GM12864 (cell line): ENCODE measurements at places on chromosomes 3 and 15.

- peak; percentile 15 for DNase-seq
Observed at GRCh38 chr3:53102601-53103147, 27.6 kb downstream of the RFT1 start.

- peak; percentile 10 for DNase-seq
Observed at GRCh38 chr3:10758304-10759037, 57.6 kb upstream of the SLC6A11 start.

DNA sequence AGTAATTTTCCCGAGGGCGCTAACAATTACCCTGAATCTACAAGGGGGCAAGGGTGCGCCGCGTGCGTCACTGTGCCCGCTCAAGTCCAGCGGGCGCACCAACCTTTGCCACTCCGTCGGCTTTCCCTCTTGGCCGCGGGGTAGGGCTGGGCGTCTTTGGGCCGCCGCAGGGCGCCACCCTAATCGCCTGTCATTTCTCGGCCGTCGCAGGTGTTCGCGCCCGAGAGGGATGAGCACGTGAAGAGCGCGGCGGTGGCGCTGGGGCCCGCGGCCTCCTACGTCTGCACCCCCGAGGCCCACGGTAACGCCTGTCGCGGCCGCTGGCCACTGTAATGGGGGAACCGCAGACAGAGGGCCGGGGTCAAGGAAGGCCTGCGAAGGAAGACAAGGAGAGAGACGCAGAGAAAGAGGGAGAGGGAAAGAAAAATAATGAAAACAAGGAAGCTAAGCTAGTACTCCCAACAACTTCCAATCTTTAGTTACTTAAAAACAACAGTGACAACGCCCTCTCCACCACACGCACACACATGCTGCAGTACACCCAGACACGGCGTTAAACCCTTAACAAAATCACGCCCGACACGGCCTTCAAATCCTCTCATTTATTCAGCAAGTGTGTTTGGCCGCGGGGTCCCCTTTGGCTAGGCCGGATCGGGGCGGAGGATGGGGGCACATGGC lies 3.8 kb downstream of the SKOR1 start:
- no peak for DNase-seq

DNA sequence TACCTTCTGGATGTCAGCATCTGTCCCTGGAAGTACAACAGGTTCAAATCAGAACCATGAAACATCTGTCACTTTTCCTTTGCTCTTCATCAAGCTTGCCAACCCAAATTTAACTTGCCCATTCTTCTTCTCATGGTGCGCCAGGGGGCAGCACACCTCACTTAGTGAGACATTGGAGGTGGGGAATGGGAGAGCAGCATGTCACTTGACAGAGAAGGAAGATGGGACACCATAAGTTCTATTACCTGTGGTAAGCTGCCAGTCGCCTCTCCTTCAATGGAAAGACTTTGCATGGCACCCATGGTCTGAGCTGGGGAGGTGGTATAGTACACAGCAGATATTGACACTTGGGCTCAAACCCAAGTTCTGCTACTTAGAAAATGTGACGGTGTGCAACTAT lies 2.9 kb downstream of the SCN5A start:
- DNase-seq, result no peak

DNA sequence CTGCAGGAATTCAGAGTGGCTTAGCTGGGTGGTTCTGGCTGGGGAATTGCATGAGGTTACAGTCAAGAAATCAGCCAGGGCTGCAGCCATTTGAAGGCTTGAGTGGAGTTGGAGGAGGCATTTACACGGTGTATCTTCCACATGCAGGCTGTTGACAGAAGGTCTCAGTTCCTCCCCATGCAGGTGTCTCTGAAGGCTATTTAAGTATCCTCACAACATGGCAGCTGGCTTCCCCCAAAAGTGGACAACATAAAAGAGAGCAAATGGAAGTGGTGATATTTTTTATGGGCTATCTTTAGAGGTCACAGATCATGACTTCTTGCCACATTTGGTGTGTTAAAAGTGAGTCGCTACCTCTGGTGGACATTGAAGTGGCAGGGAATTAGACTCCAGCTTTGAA lies 60.1 kb upstream of the SPRED1 start:
- no peak for DNase-seq

DNA sequence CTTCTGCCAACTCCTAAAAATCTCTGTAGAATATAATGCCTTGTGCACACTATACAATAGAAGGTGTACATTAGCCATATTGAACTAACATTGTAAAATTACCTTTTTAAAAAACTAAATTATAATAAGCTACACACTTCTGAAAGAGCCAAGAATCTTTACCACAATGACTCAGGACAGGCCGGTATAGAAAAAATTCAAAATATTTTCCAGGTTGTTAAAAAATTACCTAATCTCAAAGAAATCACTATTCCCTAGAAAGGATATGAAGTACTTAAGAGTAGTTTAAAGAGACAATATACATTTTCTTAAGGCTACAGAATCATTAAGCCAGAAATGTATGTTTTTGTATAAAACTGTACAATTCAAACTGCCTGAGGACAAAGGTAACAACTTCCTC lies 48.5 kb downstream of the TJP1 start:
- DNase-seq, result no peak

- DNase-seq, result no peak
Observed at GRCh38 chr3:176562331-176562730, 635.0 kb downstream of the TBL1XR1 start.

GRCh38 chr15:96285729-96286254 lies 44.7 kb upstream of the NR2F2 start:
- no peak for DNase-seq

DNA sequence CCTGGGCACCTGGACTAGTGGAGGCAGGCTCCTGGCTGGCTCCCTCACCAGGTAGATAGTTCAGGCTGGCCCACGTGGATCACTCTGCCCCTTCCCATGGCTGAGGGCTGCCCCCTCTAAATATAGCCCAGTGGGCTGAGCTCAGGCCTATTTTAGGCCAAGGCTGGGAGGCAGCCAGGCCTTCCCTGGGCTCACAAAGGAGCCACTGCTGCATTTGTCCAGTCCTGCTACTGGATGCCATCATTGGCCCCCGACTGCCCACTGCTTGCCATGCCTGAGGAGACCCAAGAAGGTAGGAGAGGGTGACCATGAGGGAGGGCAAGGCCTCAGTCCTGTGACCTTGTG lies at the start of gene LSMEM2:
Gene LSMEM2, plus strand, starts transcription at position 208 of the 345 bp plus-strand sequence. Its CDS starts 27 bp downstream, at position 235.
- DNase-seq, result no peak

GRCh38 chr3:149489060-149489690 lies 14.7 kb downstream of the TM4SF4 start:
- DNase-seq, result no peak

DNA sequence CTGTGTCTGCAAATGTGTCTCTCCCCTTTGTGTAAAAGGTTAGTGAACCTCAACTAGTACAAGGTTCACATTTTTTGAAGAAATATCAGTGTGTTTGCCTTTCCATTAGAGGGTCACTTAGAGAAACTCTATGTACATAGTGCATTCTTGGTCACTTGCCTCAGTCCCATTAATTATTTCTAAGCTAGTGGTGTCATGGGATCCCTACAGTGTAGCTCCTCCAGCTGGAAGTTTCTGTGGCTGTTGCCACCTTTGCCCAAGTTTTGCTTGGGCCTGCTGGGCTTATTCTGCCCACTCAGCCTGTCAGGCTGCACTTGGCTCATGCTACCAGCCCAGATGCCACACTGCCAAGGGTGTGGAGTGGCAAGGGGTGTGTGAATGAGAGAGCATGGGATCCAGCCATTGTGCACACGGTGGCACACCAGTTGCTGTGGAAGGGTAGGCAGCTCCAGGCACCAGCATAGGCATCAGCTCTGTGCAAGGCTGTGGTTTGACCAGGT lies 161.7 kb downstream of the ARPP21 start:
- DNase-seq, result no peak

- DNase-seq, result no peak
Observed at GRCh38 chr3:104555728-104556127, 811.0 kb upstream of the ALCAM start.

DNA sequence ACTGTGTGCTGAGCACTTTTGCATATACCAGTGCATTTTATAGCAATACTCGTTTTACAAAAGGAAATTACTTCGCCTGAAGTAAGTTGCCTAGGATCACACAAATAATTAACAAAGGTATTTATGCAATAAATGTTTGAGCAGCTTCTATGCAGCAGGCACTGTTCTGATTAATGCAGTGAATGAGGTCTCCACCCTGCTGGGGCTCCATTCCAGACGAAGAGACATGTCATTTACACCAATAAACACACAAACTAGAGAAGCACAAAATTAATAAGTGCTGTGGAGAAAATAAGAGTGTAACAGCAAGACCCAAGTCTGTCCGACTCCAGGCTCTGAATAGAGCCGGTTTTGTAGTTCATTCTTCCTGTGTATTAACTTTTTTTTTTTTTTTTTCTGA lies 17.5 kb downstream of the NOX5 start:
- DNase-seq, result no peak

DNA sequence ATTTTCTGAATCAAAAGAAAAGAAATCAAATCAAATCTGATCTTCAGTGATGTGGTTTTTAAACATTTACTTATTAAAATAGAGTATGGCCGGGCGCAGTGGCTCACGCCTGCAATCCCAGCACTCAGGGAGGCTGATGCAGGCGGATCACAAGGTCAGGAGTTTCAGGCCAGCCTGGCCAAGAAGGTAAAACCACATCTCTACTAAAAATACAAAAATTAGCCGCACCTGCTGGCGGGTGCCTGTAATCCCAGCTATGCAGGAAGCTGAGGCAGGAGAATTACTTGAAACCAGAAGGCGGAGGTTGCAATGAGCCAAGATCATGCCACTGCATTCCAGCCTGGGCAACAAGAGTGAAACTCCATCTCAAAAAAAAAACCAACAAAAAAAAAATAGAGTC lies 169.1 kb downstream of the ULK4 start:
- DNase-seq, result no peak

DNA sequence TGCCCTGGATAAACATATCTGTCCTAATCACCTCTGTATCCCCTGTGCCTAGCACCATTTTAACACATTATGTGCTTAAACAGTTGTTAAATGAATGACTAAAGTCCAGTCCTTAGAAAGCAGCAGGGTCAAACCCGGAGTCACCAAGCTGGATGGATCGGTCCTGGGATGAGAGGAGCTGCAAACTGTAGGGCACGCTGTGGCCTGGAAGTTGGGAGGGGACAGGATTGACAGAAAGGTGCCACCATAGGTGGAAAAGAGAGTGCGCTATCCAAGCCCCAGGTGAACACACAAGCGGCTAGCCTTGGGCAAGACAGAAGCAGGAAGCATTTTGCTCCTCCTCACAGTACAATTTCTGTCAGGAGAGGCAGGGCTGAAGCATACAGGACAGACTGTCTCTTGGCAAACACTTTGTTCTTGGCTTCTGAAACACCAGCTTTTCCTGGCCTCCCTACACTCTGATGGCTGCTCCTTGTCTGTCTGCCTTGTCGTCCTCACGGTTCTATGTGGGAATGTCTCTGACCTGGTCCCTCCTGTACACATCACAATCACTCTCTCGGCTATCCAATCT lies 48.4 kb upstream of the KY start:
- DNase-seq, result no peak

GRCh38 chr3:183114384-183115178 lies 15.3 kb upstream of the MCCC1 start:
- no peak for DNase-seq

GRCh38 chr3:43503067-43503728 lies 118.6 kb downstream of the ANO10 start:
- DNase-seq, result no peak

- DNase-seq, result no peak
Observed at GRCh38 chr3:146598535-146598934, 6.6 kb downstream of the PLSCR5 start.

DNA sequence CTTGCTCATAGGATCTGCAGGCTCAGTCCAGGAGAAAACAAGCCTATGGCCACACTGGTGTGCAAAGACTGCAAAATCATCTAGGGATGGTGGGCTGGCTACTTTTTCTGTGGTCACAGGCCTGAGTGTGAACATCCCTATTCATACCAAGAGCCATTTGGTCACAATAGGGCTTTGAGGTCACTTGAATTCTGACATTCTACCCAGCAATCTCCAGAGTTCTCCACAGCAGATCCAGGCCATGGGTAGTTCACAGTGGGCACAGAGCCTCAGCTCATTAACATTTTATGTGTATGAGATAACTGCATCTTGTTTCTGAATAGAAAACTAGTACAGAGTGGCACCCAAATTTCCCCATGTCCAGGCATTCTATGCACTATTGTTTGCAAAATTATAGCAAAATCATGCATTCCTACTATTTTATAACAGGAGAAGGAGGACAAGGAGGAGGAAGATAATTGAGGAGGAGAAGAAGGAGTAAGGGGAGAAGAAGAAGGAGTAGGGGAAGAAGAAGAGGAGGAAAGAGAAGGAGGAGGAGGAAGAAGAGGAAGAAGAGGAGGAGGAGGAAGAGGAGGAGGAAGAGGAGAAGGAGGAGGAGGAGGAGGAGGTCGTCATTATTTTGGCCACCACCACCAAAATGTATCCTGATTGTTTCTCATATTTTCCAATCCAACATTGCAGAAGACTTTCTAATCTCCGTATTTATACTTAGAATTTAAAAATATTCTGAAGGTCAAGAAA lies 129.0 kb downstream of the SEMA6D start:
- no peak for DNase-seq

- no peak for DNase-seq
Observed at GRCh38 chr3:31550452-31551251, 17.9 kb downstream of the STT3B start.

DNA sequence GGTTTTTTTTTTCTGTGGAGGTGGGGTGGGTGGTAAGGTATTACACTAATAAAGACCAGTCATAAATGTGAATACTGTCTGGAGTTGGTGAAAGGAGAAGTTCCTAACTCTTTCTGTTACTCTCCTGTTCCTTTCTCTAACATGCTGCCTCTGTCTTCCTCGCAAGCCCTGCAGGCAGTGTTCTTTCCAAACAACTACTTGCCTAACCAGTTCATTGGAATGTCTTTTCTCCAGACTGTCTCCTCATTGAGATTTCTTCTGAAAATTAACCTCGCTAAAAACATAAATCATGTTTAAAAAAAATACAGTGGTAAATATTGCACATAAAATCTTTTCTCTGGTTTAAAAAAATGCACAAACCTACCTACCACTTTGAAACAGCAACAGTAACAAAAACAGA lies 135.2 kb downstream of the TP63 start:
- no peak for DNase-seq
